ENCODE measurements at places on chromosomes 16 and 17.

- no peak for DNase-seq
Measured at GRCh38 chr17:67435122-67435521, 58.0 kb downstream of the PITPNC1 start.

- DNase-seq, result peak; percentile 89
Measured at GRCh38 chr17:33292981-33293867, at the start of gene ASIC2. Gene ASIC2 (minus strand): TSS chr17:33293295.

- no peak for DNase-seq
Measured at GRCh38 chr16:89446136-89446974, 44.0 kb downstream of the ANKRD11 start.

DNA sequence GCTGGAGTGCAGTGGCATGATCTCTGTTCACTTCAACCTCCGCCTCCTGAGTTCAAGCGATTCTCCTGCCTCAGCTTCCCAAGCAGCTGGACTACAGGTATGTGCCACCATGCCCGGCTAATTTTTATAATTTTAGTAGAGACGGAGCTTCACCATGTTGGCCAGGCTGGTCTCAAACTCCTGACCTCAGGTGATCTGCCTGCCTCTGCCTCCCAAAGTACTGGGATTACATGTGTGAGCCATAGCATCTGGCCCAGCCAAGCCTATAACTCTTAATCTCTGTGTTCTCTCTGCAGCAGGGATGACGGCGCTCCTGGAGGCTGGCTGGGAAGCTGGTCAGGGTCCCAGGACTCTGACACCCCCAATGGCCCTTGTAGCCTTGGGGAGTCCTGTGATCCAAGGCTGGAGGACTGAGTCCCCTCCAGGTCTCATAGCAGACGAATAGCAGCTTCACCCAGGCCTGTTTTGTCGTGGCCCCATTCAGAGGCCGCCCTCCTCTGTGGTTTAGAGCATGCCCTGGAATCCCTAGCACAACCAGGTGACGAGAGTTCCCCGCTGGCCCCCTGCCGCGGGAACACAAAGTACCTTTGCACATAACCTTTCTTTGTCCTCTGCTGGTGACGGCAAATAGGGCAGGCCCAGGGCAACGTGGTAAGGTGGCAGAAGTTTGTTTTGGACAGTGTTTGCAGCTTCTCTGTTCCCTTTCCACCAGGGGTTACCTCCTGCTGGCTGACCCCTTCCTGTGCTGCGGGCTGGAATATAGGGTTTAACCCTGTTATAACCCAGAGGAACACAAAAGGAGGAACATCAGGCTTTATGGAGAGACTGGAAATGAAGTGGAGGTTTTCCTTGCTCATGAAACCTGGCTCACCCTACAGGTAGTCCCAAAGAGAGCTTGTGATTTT, 43.0 kb upstream of the TOB1 start:
- DNase-seq, result peak; percentile 84

DNA sequence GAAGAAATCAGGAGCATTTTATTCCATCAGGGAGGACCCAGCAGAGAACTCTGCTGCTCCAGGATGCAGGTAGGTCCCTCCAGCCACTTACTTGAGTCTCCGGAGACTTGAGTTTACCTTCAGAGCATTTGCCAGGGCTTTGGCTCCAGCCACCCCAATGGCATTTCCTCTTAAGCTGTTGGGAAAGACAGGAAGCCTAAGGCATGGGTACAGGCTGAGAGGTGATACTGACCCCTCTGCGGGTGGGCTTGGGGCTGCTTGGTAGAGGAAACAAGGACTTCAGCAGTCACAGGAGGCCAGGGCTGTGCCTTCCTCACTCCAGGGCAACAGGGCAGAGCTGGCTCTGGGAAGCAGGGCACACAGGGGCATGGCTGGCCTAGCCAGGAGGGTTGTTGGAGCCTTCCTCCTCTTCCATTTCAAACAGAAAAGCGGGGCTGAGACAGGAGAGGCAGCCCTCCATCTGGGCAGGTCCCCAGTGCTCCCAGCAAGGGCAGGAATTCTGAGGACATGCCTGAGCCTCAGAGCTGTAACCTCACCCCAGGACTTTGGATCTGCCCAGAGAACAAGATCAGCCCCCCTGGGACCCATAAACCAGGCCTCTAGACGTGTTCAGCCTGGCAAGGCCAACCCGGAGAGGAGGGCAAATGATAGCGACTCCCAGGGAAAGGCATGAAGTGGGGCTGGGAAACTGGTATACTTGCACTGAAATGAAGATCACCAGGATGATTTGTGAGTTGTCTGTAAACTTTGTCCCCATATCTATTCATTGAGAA, 34.4 kb downstream of the NLRC3 start:
- no peak for DNase-seq

GRCh38 chr16:57137566-57138273, 45.3 kb downstream of the CPNE2 start:
- no peak for DNase-seq

- no peak for DNase-seq
Measured at GRCh38 chr17:32697728-32698625, 178.9 kb downstream of the MYO1D start.

DNA sequence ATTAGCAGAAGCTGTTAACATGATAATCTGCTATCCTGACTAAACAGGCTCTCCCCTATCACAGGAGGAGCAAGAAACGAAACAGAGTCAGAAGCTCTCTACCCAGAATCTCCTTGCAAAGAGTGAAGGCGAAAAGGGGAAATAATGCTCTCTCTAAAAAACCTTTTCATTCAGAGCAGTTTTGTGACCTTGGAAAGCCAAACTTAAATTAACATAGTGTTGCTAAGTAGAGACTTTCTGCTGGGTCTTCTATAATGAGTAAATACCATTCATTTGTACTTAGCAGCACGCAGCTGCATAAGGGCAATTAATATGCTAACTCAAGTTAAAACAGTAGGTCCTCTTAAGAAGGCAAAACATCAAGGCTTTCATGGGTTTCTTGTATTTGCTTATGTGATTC, 101.7 kb upstream of the GPR139 start:
- no peak for DNase-seq

DNA sequence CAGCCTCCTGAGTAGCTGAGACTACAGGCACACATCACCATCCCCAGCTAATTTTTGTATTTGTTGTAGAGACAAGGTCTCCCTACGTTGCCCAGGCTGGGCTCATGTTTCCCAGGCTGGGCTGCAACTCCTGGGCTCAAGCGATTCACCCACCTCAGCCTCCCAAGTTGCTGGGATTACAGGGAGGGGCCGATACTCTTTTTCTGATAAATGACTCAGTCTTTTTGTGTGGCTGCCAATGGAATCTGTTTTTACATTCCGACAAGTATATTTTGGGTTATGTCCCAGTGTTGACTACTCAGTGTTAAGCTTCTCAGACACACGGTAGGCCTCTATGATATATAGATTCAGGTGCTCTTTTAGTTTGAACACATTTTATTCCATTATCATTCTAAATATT, 58.1 kb downstream of the SLFN11 start:
- no peak for DNase-seq

DNA sequence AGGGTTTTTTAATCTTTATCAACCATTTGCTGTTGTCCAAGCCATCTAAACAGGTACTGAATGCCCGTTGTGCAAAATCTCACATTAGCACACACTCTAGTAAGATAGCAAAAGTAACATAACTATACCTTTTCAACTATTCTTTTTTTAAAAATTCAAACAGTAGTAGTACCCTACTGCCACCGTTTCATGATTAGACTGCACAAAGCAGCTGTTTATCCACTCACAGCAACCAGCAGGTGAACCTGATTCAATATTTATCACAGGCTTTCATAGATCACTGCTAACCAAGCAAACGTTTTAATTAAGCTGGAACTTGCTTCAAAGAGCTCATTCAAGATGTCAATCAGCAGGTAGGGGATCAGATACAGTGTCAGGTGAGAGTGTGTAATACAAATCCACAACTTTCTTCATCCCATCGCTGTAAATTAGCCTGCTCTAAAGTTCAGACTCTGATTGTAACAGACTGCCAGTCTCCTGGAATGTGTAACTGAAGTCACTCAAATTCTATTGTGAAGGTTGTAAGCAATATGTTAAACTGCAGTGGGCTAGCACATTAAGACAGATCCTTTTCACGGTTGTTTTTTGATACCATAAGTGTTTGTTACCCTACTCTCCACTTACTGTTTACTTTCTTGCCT, 47.3 kb downstream of the BRIP1 start:
- DNase-seq, result no peak

DNA sequence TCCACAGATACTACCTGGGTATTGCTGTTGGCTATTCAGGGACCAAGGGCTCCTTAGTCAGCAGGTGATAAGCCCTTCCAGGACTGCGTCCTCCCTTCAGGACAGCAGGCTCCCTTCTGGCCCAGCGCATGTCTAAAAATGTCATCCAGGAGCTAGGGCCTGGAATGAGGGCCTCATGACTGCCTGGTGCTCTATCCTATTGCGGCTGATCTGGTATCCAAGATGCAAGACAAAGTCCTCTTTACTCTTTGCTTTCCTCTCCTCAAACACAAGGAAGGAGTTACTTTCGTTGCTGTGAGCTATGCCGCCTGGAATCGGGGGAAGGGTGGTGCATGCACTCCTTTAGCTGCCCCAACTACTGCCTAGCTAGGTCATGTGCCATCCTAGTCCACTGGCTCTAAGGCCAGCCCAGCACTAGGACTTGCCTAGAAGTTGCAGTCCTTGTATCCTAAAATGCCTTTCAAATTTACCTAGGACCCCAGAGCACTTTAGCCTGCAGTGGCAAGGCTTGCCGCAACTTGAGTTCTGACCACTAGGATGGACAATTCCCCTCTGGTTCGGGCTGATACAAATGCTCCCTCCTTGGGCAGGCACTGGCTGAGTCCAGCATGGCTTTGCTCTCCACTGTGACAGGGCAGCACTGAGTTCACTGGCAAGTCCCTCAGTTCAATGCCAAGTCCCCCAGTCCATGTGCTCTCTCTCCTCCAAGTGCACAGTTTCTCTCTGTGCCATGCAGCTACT, 10.1 kb upstream of the TMEM219 start:
- DNase-seq, result no peak

DNA sequence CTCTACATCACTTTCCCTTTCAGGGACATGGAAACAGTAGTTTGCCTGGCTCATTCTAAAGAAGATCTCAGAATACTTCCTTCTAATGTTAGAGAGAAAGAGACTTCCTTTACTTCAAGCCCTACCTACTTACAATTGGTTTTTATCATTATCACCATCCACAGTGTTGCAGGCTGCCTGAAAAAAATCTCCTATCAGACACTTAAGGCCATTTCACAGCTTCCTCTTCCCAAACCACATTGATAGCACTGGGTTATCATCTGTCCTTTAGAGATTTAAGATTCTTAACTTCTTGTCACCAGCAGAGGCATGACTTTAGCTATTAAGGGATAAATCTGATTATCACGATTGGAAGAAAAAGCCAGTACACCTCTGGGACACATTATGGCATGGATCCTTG, 178.5 kb upstream of the TBX2 start:
- no peak for DNase-seq

- no peak for DNase-seq
Measured at GRCh38 chr16:67499106-67499505, 15.8 kb upstream of the AGRP start.

DNA sequence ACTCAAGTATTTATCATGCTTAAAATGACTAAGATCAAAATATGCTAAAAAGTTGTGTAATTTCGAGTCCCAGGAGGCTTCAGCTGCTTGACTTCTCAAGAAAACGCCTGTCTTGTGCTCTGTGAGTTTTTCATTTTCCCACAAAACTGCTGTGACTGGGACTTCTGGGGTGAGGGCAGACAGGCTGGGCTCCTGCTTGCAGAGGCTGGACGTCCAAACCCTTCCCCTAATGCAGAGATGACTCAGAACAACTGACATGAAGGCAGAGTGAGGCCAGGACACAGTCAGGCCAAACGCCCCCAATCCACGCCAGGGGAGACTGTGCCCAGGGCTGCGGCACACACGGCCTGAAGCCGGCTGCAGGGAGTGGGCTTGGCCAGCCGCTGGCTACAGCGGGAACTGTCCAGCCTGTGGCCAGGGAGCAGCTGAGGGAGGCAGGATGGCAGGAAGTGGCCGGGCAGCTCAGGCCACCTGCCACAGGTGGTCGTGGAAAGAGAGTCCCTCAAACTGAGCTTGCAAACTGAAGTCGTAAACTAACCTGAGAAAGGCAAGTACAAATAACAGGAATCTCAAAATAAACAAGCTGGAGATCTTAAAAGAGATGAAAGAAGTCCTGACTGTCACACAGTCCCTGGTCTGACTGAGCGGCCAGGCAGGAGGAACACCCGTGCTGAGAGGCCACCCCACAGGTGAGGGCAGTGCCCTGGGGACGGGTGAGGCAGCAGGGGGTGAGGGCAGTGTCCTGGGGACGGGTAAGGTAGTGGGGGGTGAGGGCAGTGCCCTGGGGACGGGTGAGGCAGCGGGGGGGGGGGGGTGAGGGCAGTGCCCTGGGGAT, 21.3 kb upstream of the HEXD start:
- no peak for DNase-seq

GRCh38 chr16:3060339-3061127, 4.9 kb upstream of the IL32 start:
- DNase-seq, result no peak

- peak; percentile 80 for DNase-seq
Measured at GRCh38 chr16:75262104-75262799, 10.8 kb upstream of the BCAR1 start.

GRCh38 chr17:7056386-7056785, 12.5 kb upstream of the SLC16A11 start:
- DNase-seq, result no peak

GRCh38 chr17:70713694-70714093, 544.4 kb downstream of the KCNJ2 start:
- no peak for DNase-seq

- DNase-seq, result no peak
Measured at GRCh38 chr16:78057803-78058564, 35.6 kb downstream of the CLEC3A start.

GRCh38 chr17:72008236-72008876, 112.5 kb upstream of the SOX9 start:
- no peak for DNase-seq

- no peak for DNase-seq
Measured at GRCh38 chr17:61528171-61528570, 62.8 kb downstream of the NACA2 start.

GRCh38 chr17:45763182-45763581, 20.9 kb upstream of the CRHR1 start:
- no peak for DNase-seq

DNA sequence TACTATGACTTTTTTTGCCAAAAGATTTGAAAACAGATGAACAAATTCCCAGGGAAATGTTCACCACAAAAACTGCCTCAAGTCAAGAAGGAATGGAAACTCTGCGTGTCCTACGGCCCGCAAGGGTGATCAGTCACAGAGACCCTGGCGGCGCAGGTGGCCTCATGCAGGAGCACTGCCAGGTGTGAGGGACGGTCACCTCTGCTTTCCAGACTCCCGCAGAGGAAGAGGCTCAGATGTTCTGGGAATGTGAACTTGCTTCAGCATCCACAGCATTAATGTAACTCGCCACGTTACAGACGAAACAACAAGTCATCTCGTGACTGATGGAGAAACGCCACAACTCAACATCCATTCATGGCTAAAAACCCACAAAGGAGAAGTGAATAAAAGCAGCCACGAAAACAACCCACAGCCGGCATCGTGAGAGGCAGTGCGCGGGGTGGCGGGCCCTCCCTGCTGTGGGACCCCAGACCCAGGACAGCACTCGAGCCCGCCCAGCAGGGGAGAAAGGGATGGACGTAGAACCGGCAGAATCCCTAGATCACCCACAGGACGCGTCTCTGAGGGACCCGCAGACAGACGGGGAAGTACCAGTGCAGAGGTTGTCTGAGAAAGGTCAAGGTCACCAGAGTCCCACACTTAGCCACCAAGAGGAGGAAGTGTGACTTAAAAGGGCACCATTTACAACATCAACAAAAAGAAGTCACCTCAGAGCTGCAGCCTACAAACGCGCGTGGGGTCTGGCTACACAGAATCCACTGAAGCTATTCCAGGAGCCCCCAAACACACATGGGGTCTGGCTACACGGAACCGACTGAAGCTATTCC, 76.9 kb upstream of the GNG13 start:
- DNase-seq, result no peak

- peak; percentile 63 for DNase-seq
Measured at GRCh38 chr16:57801809-57802340, 416 bp downstream of the KIFC3 start.
